ENCODE measurements at places on chromosomes 6 and 20.

DNA sequence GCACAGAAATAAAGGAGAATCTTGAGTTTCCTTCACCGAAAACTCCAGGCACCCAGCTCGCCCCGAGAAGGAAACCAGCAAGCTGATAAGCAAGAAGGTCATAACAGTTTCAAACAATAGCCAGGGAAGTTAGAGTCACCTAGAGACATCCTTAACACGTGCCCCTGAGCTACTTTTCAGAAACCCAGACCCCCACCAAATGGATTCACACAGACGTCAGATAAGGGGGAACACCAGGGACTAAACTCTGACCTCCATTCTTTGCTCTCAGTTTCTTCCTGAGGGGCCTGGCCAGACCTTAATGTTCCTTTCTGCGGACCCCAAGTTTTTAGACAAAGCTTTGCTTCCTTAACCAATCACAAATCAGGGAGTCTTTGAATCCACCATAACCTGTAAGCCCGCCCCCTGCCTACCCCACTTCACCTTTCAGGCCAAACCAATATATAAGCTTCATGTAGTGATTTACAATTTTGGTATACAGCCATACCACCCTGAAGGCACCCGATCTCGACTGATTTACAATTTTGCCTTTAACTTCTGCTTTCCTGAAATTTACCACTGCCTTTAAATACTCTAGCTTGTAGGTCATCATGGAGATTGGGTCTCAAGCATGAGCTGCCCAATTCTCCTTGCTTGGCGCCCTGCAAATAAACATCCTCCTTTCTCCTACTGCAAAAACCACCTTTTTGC, 11.7 kb downstream of the SOD2 start:
- no peak for DNase-seq

DNA sequence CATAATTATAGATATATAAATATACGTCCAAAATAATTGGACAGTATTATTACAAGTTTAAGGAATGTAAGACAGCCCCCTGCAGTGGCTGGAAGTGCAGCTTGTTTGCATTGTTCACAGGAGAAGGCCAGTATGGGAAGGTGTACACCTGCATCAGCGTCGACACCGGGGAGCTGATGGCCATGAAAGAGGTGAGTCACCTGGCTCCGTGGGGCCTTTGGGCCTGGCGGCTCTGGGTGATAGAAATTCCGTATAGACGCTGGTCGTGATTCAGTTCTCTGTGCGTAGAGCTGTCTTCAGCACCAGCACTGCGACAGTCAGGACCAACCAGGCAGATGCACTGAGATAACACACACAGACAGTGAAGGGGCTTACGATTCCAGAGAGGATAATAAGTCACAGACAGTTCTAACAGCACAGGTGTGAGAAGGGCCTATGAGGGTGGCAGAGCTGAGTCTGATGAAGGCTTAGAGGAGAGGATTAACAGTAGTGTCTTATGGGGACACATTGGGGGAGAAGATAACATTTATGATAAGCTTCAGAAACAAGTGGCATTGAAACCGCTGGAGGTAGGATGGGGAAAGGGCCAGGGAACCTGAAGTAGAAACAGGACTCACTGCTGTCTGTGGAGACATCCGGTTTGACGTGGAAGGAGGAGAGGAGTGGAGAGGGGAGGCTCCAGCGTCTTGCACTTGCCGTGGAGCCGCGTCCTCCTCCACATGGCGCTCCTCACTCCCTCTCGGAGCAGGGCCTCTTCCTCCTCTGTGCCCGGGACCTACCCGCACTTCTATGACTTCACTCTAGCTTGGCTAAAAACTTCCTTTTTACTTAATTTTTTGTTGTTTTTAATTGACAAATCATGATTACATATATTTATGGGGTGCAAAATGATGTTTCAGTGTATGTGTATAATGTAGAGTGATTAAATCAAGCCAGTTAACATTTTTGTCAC, 116.5 kb downstream of the MAP3K4 start:
- DNase-seq: no peak

GRCh38 chr6:52532457-52532856, 44.4 kb downstream of the TRAM2 start:
- DNase-seq: no peak

DNA sequence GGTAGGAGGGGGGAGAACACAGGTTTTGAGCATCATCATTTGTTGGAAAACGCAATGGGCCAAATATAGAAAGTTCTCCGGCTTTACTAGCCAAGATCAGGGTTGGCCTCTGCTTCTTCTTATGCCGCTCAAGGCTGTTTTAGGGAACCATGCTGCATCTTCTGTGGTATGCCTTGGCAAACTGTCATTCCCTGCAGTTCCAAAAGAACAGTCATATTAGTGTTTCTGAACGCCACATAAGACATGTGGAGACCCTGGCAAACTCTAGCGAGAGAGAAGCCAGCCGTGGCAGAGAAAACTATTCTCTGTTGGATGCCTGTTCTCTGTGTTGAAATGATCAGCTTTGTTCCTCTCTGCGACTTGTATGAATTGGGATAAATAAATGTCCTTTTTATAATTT, 10.8 kb downstream of the ACTR5 start:
- DNase-seq: no peak

DNA sequence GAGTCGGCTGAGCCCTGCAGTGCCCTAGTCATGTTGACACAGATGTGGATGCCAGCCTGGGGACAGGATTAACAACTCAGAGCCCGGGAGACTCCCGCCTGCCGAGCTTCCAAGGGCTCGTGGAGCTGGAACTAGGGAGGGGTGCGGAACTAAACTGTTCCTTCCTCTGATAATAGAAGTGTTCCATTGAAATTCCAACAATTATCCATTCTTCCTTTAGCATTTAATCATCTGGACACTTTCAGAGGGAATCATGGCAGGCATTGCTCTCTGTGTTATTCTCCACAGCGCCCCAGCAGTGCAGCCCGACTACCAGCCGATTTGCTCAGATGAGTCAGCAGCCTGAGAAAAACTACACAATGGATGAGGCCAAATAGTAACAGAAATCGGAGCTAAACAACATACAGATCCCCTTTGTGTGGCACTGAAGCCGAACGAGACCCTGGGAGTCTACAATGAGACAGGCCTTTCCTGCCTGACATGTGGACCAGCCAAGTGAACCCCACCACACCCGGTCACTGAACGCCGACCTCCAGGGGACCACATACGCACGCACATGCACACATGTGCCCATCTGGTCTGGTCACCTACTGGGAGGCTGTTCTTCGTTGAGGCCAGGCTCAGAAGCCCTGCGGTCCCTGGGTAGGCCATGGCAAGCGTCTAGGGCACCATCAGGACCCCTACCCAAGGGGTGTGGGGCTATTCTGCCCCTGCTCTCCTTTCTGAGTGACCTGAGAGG, 238.4 kb upstream of the AFDN start:
- no peak for DNase-seq

DNA sequence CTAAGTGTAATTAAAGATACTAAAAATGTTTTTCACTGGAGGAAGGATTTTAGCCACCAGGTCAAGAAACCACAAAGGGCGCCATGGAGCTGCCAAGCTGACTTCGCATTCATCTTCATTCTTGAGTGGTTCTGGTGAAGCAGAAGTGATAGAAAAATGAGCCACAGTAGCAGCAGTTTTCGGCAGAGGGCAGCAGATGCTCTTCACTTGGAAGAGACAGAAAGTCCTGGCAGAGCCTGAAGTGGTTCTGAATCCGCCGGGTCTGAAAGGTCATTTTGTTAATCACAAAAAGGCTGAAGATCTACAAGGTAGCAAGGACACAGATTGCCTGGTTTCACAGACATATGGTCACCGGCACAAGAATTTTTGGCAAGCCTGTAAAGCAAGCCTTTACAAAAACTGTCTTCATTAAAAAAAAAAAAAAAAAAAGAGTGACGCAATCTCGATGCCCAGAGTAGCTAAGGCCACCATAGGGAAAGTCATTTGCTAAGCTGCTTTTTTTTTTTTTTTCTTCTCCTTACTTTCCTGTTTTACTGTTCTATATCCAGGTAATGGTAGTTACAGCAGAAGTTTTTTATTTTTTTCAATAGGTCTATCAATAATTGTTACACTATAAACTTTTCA, 345.1 kb upstream of the AGPAT4 start:
- peak; percentile 80 for DNase-seq

- no peak for DNase-seq
These were observed 7.3 kb downstream of the NKAIN2 start for GRCh38 chr6:123810948-123811347.

- no peak for DNase-seq
These were observed 358.3 kb upstream of the EYS start for GRCh38 chr6:66065313-66065712.

DNA sequence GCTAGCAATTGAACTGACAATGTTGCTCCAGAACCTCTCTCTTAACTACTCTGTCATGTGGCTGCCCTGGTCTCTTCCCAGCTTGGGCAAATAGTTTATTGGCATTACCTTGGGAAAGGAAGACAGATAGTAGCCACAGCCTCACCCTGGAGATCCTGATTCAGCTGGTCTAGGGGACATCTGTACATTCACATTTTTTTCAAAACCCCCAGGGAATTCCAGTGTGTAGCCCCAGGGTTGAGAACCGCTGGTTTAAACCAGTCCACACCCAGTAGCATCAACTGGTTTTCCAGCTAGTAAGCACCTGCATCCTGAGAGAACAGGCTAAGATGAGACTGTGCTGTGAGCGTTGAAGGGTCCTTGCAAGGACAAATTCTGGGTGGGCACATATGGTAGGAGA, 9.6 kb downstream of the SCUBE3 start:
- no peak for DNase-seq

GRCh38 chr6:31901415-31901952, 402 bp downstream of the ZBTB12 start:
- peak; percentile 78 for DNase-seq

DNA sequence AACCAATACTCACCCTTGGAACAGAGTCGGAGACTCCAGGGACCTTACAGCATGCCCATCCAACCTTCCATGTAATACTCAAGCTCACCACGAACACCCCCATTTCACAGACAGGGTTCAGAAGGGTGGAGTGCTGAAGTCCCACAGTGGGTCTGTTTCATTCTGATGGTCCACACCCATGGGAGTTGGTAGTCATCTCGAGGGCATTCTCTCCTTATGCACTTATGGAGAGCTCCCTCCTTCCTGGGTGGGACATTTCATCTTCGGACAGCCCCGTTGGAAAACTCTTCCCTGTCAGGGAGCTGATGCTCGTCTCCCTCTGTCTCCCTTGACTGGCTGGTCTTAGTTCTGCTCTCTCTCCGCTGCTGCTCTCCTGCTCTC, 38.9 kb downstream of the COX4I2 start:
- no peak for DNase-seq

DNA sequence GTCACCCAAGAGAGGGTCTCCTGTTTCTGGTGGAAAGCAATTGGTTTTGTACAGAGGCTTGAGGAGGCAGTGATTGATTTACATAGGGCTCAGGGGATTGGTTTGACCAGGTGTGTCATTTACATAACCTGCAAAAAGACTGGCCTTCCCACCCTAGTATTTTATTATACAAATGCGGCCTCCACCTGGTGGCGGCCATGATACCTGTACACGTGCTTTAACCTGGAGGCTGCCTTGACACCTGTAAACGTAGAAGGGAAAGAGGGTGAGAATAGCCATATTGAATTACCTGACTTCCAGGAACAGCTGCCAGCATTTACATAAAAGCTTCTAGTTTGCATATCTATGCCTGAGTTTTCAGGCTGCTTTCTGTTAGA, 48.7 kb downstream of the HLA-DPB1 start:
- DNase-seq: peak; percentile 99

GRCh38 chr6:121573481-121573880, 138.0 kb downstream of the GJA1 start:
- no peak for DNase-seq

DNA sequence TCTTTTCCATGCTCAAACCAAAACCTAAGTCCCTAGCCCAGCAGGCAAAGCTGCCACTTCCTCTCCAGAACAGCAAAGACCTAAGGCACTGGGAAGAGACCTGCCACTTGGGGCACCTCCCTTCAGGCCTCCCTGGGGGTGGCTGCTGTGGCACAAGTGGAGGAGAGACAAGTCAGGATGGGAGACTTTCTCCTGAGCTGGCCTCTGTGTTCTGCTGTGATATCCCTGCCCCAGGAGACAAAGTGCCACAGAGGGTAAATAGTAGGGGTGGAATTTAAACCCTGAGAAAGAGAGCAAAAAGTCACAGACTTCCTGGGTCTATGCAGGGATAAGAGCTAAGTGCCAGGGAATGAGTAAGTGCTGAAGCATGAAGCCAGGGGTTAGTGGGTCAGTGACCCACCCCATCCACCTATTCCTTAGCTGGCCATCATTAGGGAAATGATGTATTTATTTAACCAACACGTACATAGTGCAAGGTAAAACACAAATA, 84.2 kb downstream of the MRPL14 start:
- DNase-seq: no peak

DNA sequence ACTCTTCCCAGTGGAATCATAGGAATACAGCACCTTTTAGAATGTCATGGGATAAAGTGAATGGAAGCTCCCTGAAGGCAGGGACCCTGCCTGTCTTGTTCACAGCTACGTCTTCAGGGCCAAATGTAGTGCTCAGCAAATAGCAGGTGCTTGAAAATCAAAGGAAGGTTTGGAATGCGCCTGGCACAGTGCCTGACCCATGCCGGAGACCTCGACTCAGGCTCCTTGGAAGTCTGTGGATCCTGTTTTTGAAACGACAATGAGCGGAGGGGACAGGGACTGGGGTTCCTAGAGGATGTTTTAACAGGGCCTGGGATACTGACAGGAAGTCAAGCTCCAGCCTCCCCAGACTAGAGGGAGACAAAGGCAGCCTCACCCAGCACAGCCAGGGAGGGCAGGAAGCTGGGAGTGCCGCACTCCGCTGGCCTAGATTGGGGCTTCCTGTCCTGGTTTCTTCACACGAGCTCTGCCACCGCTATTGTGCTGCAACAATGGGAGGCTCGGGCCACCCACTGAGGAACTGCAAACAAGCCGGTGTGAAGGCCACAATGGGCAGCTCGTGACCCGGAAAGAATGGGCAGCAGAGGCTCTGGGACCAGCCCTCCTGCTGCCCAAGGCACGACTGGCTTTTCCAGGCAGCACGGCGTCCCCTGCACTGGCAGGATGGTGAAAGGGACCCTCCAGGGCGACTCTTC, 76.7 kb downstream of the PREX1 start:
- no peak for DNase-seq

- DNase-seq: peak; percentile 71
These were observed 14.9 kb upstream of the FAM210B start for GRCh38 chr20:56343861-56344381.
